K562 (cell line): ENCODE measurements at places on chromosomes 4 and X.

- no peak for DNase-seq
These were observed 29.6 kb downstream of the LEF1 start for GRCh38 chr4:108139089-108139488.

DNA sequence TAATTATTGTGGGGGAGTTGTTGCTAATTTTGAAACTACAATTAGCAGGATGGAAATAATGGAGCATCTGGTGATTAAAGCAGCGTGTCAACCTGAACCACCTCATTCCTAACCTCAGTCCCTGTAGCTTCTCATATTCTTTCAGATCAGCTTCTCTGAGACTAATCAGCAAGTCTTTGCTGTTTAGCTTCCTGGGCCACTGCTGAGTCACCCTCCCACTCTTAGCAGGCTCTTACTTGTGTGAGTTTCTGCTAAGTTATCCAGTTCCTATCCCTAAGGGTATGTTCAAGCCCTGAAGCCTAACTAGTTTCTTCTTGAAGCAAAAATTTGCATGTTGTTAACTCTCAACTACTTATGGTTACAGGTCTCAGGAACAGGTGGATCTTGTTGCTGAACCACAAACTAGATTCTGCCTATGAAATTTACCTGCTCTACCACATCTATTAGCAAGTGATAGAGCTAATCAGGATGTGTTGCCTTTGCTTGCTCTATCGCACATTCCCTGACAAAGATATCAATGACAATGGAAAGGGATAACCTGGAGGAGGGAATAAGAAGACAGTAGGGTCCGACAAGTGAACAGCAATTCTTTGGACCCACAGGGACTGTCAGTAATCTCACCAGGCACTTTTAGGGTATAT is 134.2 kb downstream of the EIF4E start:
- DNase-seq: peak; percentile 33

DNA sequence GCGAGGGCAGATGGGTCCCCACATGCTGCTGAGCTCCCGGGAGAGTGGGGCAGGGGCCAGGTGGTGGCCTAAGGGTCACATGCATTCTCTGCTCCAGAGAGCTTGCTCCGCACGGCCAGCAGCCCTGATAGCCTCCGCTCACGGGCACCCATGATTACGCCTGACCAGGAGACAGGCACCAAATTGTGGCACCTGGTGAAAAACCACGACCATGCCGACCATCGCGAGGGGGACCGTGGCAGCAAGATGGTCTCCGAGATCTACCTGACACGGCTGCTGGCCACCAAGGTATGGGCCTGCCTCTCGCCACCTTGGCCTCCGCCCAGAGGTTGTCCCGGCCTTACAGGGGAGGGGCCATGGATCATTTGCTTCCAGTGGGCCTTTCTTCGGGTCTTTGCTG is 9.2 kb downstream of the LAGE3 start:
- no peak for DNase-seq

DNA sequence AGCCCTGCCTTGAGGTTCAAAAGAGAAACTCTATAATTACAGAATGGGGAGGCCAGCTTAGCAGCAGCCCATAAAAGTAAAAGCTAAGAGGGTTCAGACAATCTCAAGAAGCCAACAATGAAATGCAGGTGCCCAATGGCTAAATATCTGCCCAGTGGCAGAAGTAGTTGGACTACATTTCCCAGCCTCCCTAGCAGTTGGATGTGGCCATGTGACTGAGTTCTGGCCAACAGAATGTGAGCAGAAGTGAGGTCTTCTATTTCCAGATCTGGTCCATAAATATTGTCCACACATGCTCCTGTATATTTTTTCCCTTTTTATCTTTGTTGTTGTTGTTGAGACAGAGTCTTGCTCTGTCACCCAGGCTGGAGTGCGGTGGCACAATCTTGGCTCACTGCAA is 127.9 kb upstream of the NHS start:
- no peak for DNase-seq

DNA sequence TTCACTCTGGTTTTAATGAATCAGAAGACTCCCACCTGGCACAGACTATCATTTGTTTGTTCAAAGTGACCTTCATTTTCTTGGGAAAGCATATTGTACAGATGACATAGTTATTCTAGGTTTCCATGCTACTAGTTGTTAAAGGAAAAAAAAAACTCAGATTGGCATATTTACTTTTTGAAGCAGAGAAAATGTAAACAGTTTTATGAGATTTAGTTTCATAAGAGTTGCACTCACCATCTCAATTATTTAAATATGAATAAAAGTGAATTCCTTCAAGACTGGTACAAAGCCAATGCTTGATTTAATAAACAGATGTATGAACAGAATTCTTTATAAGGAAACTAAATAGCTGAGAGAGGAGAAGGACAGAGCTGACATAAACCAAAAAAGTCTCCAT is 280.3 kb upstream of the UGT8 start:
- DNase-seq: no peak

GRCh38 chr4:15162465-15163283 is 160.4 kb downstream of the CPEB2 start:
- no peak for DNase-seq

DNA sequence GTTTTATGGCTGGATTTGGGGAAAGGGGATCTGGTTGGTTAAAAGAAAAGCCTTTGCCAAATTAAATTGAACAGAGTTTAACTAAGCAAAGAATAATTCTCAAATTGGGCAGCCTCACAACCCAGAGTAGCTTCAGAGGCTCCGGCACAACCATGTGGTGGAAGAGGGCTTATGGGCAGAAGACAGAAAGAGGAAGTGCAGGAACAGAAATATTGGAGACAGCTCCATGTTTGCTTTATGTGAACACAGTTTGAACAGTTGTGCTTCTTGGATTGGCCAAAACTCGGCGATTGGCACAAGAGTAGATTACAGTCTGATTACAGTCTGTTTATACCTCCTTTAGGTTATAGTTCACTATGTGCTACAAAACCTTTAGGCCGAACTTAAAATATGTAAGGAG is 562.7 kb downstream of the TRIML1 start:
- no peak for DNase-seq

DNA sequence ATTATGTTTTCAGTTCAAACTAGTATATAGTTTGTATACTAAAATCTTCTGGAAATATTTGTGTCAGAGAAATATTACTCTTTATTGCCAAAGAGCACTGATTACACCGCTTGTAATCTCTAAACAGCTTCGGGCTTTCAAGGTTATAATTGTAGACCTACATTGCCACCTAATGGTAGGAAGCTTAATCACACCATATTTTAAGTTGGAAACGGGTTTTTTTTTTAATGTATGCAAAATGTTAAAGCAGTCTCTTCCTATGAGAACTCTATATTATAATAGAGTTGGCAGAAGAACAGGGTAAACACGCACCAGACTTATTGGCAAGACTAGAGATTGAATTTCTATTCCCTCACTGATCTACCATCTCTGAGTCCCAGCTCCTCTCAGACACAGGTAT is 19.5 kb upstream of the NFXL1 start:
- peak; percentile 18 for DNase-seq

DNA sequence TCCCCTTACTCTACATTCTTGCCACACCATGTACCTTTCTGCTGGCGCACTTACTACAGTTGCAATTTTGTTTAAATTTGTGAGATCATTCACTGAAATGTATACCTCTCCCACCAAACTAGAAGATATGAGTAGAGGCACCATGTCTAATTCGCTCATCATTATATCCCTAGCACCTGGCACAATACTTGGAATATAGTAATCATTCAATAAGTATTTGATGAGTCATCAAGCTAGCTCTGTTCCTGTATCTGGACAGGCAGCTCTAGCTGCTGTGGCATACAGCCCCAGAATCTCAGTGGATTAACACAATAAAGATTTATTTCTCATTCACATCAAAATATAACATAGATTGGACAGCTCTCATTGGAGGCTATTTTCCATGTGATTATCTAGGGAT is 245.9 kb downstream of the IDS start:
- DNase-seq: no peak

DNA sequence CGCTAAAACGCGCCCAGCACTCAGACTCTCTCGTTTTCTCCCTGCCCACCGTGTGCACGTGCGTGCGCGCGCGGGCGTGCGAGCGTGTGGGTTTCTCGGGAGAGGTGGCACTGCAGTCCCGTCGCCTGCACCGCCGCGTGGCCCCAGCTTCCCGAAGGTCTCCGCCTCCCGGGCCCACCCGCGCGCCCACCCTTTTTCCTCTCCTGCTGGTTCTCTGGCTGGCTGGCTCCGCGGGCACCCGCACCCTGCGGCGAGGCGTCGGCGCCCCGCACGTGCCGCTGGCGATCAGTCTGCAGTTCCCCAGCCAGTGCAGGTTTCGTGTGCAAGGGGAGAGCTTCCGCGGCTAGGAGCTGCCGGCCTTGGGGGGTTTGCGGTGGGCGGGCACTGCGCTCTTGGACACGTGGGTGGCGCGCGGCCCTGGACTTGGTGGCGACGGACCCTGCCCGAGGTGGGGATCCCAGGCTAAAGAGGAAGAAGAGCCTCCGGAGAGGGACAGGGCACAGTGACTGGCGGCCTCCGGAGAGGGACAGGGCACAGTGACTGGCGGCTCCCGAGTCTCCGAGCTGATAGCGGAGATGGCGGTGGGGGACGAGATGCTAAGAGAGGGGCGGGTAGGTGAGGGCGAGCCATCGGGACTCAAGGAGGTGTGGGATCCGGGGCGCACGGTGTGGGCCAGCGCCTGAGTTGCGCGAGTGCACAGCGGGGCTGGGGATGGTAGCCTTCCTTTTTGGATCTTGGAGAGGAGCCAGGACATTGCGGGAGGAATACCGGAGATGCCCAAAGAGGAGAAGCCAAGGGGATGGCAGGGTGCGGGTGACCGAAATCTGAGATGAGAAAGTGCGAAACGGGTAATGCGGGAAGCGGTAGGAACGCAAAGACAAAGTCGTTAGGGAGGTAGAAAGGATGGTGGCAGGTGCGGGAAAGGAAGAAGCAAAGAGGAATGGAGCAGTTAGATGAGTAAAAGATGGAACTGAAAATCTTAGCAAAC is at the start of gene FAM184B:
Gene FAM184B (minus strand): TSS at position 322 of the 988 bp plus-strand sequence. CDS start 322 bp downstream, outside the sequence.
- DNase-seq: no peak

- DNase-seq: no peak
These were observed 1148.9 kb downstream of the STIM2 start for GRCh38 chr4:28009541-28009940.

DNA sequence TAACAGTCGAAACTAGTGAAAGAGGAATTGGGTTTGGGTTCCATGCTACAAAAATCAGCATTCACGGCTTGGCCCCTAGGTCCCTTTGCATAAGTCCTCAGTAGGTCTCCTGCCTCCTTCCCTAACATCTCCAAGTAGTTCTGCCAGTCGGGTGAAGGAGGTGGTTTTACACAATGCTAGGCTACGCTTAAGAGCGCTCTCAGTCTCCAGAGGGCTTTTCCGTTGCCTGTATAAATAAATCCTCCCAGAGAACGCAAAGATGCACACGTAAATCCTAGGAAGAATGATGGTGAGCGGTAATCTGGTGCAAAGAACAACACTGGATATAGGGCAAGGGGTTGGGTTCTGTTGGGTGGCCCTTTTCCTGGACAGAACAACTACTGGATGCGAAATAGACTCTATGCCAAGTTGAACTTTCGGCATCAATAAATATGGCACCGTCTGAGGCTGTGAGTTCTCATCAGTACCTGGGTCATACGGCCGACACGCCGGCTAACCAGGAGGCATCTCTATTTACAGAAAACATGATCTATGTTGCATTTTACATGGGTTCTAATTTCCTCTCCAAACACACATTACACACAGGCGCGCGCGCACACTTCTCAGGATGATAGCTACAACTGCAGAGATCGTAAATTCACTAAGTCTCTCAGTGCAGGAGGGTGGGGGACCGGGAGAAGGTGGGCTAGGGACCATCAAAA is 1.3 kb downstream of the CAMK2D start:
- no peak for DNase-seq

GRCh38 chr4:149031399-149031798 is 589.2 kb upstream of the NR3C2 start:
- DNase-seq: no peak

GRCh38 chrX:16307950-16308349 is 140.7 kb downstream of the MAGEB17 start:
- DNase-seq: no peak

DNA sequence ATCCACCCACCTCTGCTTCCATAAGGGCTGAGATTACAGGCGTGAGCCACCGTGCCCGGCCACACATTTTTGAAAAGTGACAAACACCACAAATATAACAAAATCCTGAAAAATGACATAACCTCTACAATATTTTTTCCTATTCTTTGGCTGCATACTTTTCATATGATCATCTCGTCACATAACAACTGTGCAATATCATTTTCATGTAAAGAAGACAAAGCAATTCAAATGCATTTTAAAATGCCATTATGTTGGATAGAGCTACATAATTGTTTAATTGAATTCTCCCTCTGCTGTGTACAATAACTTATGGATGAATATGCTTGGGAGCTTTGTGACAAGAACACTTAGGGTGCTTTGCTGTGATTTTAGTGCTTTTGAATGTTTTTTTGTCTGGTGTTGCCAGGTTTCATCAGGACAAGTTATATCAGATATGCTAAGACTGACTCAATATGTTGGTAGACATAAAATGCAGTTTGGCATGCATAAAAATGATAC is 132.9 kb downstream of the CHIC2 start:
- DNase-seq: no peak

DNA sequence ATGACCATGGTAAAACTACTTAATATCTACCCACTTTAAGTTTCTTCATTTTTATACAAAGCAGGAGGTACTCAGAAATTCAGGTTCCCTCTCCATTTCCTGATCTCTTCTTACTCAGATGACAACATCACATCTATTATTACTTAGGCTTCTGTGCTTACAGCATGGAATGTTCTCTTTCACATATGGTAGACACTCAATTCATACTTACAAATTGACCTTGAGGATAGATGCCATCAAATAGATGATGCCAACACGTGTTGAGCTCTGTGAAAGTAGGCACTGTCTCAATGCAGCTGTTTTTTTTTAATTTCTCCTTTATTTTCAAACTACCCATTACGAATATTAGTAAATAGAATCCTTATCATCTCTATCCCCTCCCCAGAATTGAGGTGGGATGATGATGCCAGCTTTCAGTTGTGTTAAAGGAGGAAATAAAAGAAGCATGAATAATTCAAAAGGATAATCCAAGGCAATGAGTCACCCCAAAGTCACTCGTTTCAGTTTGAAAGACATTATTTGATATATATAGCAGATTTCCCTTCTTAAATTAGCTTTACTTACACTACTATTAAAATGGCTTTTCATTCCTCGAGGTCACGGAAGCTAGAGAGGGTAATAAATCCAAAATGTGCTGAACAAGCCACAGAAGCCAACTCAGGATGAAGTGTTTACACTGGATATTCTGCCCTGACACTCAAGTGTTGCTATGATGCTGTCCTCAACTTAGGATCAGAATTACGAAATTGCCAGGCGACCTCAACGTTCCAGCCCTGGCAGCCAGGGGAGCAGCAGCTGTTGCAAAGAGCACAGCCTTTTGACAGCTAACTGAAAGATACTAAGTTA is 124.2 kb upstream of the EOLA2 start:
- no peak for DNase-seq

DNA sequence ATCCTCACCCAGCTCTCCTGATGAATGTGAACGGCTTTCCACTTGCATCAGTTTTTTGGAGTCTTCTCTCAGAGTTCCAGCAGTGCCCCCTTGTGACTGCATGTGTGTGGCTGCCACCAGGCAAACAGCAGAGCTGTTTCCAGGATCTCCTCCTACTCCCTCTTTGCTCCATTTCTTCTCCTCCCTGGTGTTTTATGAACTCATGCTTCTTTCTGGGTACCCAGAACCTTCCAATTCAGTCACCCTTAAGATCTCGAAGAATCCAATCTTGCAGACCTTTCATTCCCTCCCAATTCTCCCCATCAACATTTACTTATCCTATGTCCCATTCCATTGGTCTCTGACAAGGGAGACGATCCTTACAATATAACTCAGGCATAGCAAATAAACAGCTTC is 6.8 kb upstream of the TCEANC start:
- peak; percentile 22 for DNase-seq

- DNase-seq: no peak
These were observed 110.0 kb downstream of the CBR4 start for GRCh38 chr4:168900080-168900479.

GRCh38 chrX:295136-295535 is 14.0 kb downstream of the PLCXD1 start:
- DNase-seq: no peak
